ENCODE measurements at places on chromosomes 11 and 22. TPM values are rescaled to one million over a fixed set of nuclear protein-coding genes. Genes with fewer than 3 reads are reported as not detected.

- no peak for DNase-seq
These were observed 22.6 kb upstream of the PARVB start for GRCh38 chr22:44001521-44001920.

GRCh38 chr22:46070803-46071450 is 79.4 kb upstream of the PPARA start:
- peak; percentile 75 for DNase-seq

- no peak for DNase-seq
These were observed 10.9 kb downstream of the TUBA8 start for GRCh38 chr22:18121506-18121905.

OR52E8 gene
- total RNA-seq = not detected

KRTAP5-10 gene
- total RNA-seq = not detected

DNA sequence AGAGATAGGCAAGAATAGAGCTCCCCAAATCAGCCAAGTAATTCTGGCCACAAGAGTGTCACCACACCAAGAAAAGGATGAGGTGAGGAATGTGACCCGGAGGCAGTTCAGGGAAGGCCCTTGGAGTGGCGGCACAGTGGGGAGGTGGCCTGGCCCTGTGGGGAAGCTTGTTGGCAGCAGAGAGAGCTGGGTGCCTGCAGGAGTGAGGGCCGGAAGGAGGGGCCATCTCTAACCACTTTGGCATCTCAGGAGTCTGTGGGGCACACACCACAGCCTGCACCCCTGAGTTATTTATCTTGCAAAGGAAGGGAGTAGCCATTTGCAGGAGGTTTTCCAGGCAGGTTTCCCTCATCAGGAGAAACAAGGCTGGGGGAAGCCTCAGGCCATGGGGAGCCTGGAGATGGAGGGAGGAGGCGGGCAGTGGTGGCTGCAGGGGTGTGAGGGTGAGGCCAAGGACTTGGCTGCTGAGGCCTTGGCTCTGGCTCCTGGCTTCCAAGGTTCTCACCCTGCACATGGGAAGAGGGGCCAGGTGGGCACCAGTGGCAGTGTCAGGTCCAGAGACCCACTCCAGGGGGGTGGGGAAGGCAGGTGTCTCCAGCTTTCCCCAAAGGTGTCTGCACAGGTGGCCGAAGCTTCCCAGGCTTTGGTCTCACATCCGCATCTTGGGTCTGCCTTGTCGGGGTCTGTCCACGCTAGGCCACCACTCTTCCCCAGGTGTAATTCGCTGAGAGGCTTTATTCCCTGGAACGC is 370.2 kb downstream of the CTTN start:
- no peak for DNase-seq

DNA sequence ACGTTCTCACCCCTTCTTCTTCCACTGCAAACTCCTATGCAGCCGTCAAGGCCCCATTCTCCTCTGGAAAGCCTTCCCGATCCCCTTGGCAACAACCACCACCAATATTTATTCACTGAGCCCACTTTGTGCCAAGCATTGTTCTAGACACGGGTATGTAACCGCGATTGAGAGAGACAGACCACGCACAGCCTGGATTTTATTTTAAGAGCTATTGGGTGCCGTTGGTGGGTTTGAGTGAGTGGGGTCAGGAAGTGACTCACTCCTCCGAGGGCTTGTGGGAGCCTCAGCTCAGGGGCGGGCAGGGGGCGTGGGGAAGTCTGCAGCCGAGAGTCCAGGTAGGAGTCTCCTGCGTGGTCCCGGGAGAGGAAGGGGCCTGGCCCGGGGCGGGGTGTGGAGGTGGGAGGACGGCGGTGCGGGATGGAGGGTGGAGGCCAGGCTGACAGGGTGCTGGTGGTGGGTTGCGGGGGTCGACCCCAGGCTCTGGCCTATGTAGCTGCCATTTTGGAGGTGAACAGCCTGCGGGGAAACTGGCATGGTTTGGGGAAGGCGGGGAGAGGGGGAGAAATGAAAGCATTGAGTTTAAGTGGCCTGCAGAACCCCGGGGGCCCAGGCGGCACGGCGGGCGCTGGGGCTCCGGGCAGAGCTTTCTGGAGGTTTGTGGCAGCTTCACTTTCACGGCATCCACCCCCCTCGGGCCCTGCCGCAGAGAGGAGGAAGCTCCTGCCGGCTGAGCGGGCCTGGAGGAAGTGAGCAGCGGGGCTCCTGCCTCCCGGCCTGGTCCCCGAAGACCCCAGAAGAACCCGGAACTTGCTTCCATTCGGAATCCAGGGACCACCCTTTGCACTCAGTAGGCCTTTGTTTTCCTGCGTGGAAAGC is 547 bp downstream of the PARVG start:
- DNase-seq = peak; percentile 12

DNA sequence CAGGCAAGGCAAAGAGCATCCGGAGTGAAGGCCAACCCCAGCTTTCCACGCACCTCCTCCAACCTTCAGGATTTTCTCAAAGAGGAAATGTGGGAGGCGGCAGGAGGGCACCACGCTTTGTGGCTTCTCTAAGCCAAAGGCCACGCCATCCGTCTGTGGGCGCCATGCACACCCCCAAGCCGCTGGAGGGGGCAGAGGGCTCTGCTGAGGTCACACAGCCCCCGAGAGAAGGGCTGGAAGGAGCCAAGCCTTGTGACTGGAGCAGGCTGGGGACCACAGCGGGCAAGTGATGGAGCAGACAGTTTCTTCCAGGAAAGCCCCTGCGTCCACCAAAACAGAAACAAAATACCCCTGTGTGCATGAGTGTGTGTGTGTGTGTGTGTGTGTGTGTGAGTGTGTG is 527.4 kb downstream of the BRD1 start:
- DNase-seq = no peak

OR8D2 gene
- not detected for total RNA-seq

DNA sequence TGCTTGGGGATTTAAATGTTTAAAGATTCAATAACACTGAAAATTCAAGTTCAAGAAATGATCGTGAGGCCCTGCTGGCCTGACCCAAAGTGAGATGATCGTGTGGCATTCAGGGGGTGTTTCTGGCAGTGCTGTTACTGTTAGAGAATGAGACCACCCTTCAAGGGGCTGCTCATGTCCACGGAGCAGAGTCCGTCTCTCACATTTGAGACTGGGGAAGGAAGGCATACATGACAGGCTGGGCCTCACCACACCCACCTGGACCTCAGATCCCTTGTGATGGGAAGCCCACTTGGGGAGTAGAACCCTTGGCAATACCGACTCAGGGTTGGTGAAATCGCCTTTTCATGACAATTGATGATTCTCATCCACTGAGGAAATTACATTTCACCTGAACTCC is 16.1 kb upstream of the NRIP3 start:
- DNase-seq = no peak

ARHGAP42 gene
- total RNA-seq = 7.5 TPM

TIGD3 gene
- under 0.01 TPM for total RNA-seq

BTBD18 gene
- total RNA-seq = not detected

DNA sequence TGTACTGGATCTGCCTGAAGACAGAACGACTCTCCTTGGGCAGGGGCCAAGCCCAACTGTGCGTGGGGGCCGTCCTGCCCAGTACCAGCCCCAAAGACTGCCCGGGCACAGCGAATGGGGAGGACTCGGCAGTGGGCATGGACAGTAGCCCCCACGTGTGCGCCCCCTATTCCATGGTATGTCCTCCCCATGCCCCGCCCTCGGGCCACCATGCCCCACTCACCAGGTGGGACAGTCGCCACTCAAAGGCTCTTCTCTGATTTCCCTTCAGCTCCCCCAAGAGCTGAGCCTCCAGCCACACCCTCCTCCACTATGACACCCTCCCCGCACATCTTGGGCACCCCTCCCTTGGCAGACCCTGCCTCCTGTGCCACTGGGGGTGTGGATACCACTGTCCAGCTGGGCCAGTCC is 43.5 kb downstream of the GNB1L start:
- no peak for DNase-seq

DNA sequence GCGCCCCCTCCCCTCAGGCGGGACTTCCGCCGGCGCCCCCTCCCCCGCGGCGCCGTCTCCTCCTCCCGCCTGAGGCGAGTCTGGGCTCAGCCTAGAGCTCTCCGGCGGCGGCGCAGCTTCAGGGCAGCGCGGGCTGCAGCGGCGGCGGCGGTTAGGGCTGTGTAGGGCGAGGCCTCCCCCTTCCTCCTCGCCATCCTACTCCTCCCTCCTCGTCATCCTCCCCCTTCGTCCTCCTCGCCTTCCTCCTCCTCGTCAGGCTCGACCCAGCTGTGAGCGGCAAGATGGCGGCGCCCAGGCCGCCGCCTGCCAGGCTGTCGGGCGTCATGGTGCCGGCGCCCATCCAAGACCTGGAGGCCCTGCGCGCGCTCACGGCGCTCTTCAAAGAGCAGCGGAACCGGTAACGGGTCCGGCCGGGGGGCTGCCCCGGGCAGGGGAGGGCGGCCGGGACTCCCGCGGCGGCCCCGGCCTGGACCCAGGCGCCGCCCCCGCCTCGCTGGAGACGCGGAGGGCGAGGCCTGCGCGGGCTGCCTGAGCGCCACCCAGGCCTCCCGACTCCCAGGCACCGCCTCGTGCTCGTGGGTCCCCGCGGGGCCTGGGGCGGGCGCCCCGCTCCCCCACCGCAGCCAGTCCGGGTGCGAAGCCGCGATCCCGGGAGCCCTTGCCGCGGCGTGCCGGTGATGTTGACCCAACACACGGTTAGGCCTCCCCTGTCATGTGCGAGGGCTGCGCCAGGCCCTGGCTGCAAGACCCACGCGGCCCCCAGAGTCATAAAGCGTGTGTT is at the start of gene ATXN10:
Gene ATXN10 (plus strand): TSS at position 52 of the 781 bp plus-strand sequence. CDS start 230 bp downstream, at position 282.
- no peak for DNase-seq

- DNase-seq = no peak
These were observed 9.7 kb downstream of the USP2 start for GRCh38 chr11:119371778-119372182.

DNA sequence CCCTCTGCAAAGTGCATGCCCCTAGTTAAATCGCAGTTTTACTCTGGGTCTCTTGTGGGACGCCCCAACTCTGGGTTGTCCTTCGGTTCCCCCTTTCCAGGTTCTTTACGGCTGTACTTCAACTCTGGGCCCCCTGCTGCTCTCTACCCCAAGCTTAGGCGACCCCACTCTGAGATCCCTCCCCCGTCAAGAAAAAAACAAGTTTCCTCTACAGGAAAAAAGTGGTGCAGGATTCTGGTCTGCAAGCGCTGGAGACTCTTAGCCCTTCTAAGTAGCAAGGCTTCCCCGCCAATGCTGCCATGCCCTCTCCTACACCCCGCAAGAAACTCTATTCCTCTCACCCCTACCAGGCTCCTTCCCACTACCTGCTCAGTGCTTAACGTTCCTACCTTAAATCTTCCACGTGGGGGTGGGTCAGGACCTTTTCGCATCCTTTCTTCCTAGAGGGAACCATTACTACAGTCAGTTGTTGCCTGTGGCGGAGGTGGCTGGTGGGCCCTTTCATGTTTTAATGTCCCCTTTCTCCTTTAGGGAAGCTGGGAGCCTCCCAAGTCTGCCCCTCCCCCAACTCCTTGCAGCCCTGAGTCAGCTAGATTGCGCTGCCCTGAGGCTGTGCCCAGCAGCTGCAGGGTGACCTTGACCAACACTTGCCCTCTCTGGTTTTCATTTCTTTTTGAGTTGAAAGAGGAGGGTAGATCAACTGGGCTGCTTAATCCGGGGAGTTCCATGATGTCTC is 1.4 kb downstream of the NEFH start:
- DNase-seq = no peak

NTM gene
- total RNA-seq = not detected

TRIM5 gene
- total RNA-seq = 59.7 TPM

- no peak for DNase-seq
These were observed 71.8 kb downstream of the PDE2A start for GRCh38 chr11:72602250-72602904.

MCAM gene
- 200 TPM for total RNA-seq

ACO2 gene
- 93.9 TPM for total RNA-seq
